ENCODE measurements at places on chromosomes 11 and 22.

DNA sequence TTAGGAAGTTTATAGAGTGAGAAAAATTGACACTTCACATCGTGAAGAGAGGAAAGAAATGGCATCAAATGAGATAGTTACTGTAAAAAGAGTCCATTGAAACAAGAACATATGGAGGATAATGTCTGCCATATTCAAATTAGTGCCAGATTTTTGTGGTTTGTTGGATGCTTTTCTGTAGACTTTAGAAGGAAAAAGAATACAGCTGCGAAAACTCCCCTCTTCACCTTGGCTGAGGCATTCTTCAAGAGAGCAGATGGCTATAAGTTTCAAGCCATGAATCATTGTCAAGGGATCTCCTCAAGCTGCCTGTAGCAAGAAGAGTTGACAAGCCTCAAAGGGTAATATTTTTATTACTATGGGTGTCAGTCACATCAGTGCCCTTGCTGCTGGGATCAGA lies 507.4 kb upstream of the RAG2 start:
- no peak for DNase-seq

GRCh38 chr11:2190657-2191471 lies 19.2 kb upstream of the TH start:
- no peak for DNase-seq

DNA sequence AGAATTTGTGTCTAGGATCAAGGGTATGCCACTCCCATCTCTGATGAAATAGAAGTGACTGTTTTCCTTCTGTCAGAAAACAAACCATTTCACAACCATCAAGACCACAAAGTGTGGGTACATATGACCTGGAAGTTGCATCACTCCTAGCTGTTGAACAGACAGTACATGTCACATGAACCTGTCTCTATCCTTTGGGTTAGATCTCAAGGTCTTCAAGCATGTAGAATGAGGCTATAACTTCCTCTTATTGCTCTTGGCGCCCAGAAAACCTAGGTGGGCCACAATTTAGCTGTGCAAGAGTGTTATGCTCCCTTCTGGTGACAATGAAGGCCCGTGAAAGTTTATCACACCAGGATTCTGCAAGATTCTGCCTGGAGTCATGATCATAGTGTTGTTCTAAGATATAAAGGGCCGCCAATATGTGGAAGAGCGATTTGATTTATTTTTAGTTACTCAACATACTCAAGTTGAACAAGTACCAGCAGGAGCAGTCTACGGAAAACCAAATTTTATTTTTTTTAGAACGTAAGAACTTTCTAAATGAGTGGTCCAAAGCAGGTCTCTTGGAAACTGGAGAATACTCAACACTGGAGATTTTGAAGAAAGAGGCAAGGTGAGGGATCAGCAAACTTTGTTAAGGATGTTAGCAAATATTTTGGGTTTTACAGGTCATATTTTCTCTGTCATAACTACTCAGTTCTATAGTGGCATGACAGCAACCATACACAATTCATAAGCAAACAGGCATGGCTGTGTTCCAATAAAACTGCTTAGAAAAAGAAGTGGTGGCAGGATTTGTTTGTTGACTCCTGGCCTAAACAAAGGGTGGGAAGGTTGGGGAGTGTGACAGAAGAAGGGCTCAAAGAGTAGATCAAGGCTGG lies 101.8 kb downstream of the USP35 start:
- DNase-seq = no peak

DNA sequence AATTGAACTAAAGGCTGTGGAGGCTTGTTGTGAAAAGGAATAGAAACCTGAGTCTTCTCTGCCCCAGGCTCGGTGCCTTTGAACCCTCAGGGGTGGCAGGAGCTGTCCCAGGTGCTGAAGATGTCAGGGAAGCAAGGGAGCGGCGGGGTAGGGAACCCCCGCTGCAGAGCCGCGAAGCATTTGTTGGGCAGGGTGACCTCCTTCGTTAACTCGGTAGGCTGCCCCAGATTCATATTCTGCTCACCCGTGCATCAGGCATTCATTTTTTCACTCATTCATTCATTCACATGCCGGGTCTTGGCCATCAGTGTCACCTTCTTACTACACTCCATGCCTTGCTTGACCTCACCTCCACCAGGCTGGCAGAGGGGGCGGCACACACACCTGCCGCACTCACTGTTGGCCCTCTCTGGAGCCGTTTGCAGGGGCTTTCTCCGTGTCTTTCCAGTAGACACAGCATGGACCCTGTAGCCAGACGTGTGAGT lies 618.9 kb downstream of the BRD1 start:
- DNase-seq = no peak

DNA sequence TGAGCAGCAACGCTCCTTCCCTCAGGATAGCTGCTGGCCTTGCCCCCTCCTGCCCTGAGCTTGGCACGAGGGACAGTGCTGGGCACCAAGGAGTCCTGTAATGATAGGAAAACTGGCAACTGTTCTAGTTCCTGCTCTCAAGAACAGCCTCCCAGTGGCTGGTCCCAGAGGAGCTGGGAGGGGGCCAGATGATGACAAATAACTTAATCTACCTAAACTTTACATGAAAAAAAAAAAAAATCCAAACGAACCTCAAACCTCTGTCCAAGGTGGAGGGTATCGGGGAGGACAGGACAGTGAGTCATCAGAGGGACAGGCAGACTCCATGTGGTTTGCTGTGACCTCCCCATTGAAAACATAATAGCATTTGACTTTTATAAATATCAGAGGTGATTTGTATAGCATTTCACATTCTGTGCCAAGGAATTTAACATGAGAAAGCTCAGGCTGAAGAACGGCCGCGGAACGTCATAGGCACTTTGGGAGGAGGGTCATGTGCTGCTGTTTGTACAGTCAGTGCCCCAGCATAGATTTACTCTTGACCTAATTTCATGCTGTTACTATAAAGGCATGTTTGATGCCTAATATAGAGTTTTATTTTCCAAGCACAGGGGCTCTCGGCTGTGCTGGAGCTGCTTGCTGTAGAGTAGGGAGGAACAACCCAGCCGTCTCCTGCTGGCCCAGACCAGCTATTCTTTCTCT lies 98.2 kb upstream of the NNMT start:
- DNase-seq = no peak

- no peak for DNase-seq
Measured at GRCh38 chr11:121886996-121887395, 229.0 kb downstream of the BLID start.

DNA sequence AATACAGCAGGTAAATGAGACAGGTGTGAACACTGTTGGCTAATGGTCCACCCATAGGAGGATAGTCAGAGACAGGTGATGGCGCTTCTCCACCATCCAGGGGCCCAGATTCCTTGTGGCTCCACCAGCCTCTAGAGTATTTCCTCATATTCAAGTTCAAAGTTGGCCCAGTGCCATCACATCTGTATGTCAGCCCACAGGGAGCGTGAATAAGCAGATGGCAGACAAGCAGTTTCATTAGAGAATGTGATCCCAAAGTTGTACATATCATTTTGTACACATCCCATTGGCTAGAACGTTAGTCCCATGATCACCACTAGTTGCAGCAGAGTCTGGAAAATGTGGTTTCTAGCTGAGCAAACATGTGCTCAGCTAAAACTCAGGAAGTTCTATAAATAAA lies 11.0 kb upstream of the CWF19L2 start:
- no peak for DNase-seq

DNA sequence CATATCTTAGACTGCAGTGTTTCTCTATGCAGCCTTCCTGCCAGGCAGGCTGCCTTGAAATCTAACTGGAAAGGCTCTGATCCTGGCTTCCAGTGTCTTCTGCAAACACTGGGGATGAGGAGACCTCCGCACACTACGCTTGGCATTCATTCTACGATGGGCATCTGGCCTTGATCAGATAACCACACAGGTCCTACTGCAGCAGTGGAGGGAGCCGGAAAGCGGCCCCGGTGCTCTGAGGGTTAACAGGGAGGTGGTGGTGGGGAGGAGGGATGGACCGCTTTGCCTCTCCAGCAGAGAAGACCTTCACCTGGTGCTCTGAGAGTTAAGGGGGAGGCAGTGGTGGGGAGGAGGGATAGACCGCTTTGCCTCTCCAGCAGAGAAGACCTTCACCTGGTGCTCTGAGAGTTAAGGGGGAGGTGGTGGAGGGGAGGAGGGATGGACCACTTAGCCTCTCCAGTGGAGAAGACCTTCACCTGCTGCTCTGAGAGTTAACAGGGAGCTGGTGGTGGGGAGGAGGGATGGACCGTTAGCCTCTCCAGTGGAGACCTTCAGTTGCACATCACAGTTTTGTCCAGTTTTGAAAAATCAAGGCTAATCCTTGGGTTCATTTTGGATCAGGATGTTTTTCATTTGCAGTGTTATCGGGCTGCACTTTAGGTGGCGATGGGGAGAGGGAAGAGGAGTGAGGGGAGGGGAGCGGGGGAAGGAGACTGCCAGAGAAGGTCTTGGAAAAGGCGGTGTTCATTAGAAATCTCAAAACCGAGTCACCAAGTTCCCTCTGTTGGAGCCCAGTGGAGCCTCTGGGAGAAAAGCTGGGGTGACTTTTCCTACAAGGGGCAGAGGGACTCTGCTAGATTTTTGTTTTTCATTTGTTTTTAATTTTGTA lies 5.6 kb downstream of the GAL start:
- DNase-seq = no peak

DNA sequence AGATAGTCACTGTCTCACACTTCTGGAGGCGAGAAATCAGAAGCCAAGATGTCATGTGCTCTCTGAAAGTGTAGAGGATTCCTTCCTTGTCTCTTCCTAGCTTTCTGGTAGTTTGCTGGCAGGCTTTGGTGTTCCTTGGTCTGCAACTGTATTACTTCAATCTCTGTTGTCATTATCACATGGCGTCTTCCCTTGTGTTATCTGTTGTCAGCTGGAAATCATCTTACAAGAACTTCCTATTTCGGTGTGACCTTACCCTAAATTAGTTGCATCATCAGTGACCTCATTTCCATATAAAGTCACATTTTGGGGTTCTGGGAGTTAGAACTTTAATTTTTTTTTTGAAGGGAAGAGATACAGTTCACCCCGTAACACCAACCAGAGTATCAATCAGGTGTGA lies 3.3 kb upstream of the LIN7C start:
- DNase-seq = no peak

Data from stimulated activated CD8-positive, alpha-beta memory T cell treated with anti-CD3 and anti-CD28 coated beads, Interleukin-4, amount 100 ng/mL, for 4 hours (primary cell).